ENCODE measurements at places on chromosomes 4 and X. TPM values are rescaled to one million over a fixed set of nuclear protein-coding genes. Genes with fewer than 3 reads are reported as not detected.

The CLDN22 gene
- total RNA-seq: not detected

The POLA1 gene
- total RNA-seq: 8.6 TPM

The PRSS12 gene
- 12.4 TPM for total RNA-seq

The ESX1 gene
- not detected for total RNA-seq

The ARHGEF38 gene
- 22.8 TPM for total RNA-seq

The TLR10 gene
- 0.46 TPM for total RNA-seq

The P2RY4 gene
- total RNA-seq: 1.3 TPM

The MAGEA8 gene
- not detected for total RNA-seq

- DNase-seq: peak; percentile 56
- no peak overlapping the region for H3K4me3 ChIP-seq
- H3K4me1 ChIP-seq: peaks cover 13% of the 10 kb centered on the region
- H3K27me3 ChIP-seq: no peaks in the 10 kb centered on the region
Observed at GRCh38 chr4:123936621-123937043, 540.0 kb downstream of the SPRY1 start.

DNA sequence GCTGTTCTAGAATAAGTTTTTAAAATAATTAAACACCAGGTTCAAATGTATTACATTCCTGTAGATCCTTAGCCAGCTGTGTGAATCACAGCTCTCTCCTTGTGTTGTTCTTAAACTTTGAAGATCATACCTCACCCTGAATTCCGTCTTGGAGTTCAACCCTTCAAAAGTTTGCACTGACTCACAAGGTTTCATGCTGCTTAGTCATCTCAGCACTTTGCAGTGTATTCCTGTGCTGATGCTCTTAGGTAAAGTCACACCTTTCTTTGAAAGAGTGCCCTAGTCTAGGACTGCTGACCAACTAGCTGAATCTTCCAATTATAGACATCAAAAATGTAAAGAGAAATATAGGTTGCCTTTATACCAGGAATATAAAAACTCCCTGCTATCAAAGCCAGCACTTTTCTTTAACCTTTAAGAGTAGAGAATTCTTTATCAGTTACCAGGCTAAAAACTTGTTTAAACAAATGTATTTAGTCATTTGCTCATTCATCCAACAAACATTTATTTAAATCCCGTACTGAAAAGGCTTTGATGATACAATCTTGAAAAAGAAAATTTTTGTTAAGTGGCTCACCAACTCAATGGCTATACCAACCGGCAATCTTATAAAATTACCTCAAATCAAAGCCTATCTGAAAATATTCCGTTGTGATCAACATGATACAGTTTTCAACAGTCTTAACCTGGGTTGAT lies 169.7 kb downstream of the RAP1GDS1 start:
- no peak overlapping the region for H3K27ac ChIP-seq
- H3K27me3 ChIP-seq: no peaks in the 10 kb centered on the region
- H3K4me3 ChIP-seq: no peak overlapping the region
- H3K36me3 ChIP-seq: peaks cover 1% of the 10 kb centered on the region

- no peak overlapping the region for H3K4me3 ChIP-seq
- H3K27me3 ChIP-seq: no peaks in the 10 kb centered on the region
- H3K4me1 ChIP-seq: no peaks in the 10 kb centered on the region
- H3K27ac ChIP-seq: no peak overlapping the region
Observed at GRCh38 chr4:137067735-137068134, 464.6 kb downstream of the PCDH18 start.

- H3K36me3 ChIP-seq: no peaks in the 10 kb centered on the region
- no peak for DNase-seq
- no peaks in the 10 kb centered on the region for H3K27me3 ChIP-seq
- H3K4me3 ChIP-seq: no peak overlapping the region
Observed at GRCh38 chr4:48248559-48248953, 21.1 kb downstream of the TEC start.

- no peaks in the 10 kb centered on the region for H3K4me1 ChIP-seq
- no peak overlapping the region for H3K27ac ChIP-seq
- no peak overlapping the region for H3K4me3 ChIP-seq
Observed at GRCh38 chrX:22800360-22800759, 199.4 kb upstream of the DDX53 start.

- DNase-seq: no peak
- H3K4me3 ChIP-seq: no peak overlapping the region
- H3K36me3 ChIP-seq: no peaks in the 10 kb centered on the region
- no peaks in the 10 kb centered on the region for H3K27me3 ChIP-seq
- no peak overlapping the region for H3K27ac ChIP-seq
Observed at GRCh38 chr4:47675806-47676205, 162.1 kb downstream of the CORIN start.

GRCh38 chr4:133910165-133910564 lies 291.4 kb downstream of the PABPC4L start:
- H3K27me3 ChIP-seq: no peaks in the 10 kb centered on the region
- H3K27ac ChIP-seq: no peak overlapping the region
- DNase-seq: no peak
- H3K4me1 ChIP-seq: no peaks in the 10 kb centered on the region

- no peak for DNase-seq
- no peaks in the 10 kb centered on the region for H3K27me3 ChIP-seq
- H3K27ac ChIP-seq: no peak overlapping the region
- H3K4me3 ChIP-seq: no peak overlapping the region
- no peaks in the 10 kb centered on the region for H3K4me1 ChIP-seq
Observed at GRCh38 chrX:16444353-16444752, 205.6 kb upstream of the S100G start.

DNA sequence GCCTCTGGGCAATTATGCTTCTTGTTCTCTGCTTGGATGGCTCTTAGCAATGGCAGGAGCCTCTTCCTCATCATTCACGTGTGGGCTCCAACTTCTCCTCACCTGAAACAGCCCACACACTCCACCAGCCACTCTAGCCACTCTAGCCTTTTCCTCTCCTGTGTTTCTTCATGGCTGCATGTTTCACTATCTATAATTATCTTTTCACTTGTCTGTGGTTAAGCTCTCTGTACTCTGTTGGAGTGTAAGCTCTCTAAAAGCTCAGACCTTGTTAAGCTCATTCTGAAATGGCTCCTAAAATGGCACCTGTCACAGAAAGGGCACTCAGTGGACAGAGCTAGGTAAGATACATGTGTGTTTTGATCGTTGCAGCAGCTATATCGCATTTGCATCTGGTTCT lies 80.0 kb downstream of the SH3KBP1 start:
- no peak overlapping the region for H3K27ac ChIP-seq
- H3K36me3 ChIP-seq: no peaks in the 10 kb centered on the region
- no peaks in the 10 kb centered on the region for H3K4me1 ChIP-seq
- no peak for DNase-seq

- no peak overlapping the region for H3K27ac ChIP-seq
- no peak overlapping the region for H3K4me3 ChIP-seq
- H3K36me3 ChIP-seq: no peaks in the 10 kb centered on the region
- no peaks in the 10 kb centered on the region for H3K27me3 ChIP-seq
- no peak for DNase-seq
Observed at GRCh38 chr4:7325541-7325940, 109.2 kb downstream of the PSAPL1 start.

DNA sequence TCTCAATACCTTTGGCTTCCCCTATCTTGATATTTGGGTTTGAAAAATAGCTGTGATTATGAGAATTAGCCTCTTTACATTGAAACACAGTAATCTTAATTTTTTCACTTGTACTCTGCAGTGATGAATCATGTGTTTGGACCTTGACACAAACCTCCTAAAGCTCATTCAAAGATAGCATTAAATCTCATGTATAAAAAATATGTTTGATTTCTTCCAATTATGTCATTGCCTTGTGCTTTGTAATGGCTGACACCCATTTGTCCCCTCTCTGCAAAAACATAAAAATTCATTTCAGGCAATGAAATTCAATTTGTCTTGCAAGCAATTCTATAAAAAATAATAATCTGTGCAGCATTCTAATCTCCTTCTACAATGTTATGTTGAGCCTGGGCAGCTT lies 422.4 kb upstream of the BOD1L1 start:
- no peaks in the 10 kb centered on the region for H3K27me3 ChIP-seq
- no peak overlapping the region for H3K4me3 ChIP-seq
- no peaks in the 10 kb centered on the region for H3K36me3 ChIP-seq
- no peak for DNase-seq
- no peaks in the 10 kb centered on the region for H3K4me1 ChIP-seq

DNA sequence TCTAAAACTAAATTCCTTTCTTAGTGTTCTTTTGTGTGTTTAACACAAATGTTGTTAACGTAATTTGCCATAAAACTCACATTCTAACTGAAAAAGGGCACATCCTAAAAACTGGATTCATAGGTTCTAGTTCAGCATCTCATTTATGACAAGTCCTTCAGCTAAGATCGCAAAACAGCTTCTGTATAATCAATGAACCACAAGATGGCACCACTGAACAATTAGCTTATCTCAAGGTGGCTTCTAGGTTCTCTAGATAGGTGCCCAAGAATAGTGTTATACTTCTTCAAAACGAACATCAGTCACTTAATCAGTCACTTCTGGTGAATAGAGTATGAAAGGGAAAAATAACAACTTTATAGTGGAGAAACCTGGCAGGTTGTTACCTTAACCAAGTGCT lies 54.3 kb downstream of the NRK start:
- no peaks in the 10 kb centered on the region for H3K4me1 ChIP-seq
- H3K27me3 ChIP-seq: no peaks in the 10 kb centered on the region
- no peak overlapping the region for H3K27ac ChIP-seq

GRCh38 chrX:151974336-151975227 lies at the start of gene GABRE:
GABRE (minus strand) TSS chrX:151974676; CDS start chrX:151974625, 51 bp downstream.
- peak; percentile 65 for DNase-seq
- peak within 1 kb of the TSS; percentile 42 for H3K4me3 ChIP-seq
- H3K27ac ChIP-seq: peak within 1 kb of the TSS; percentile 84
- no peaks in the 10 kb centered on the region for H3K27me3 ChIP-seq
- H3K36me3 ChIP-seq: no peaks in the 10 kb centered on the region

GRCh38 chr4:185708348-185708747 lies 103.6 kb downstream of the SORBS2 start:
- DNase-seq: no peak
- H3K4me3 ChIP-seq: no peak overlapping the region
- H3K27me3 ChIP-seq: no peaks in the 10 kb centered on the region

- no peak overlapping the region for H3K4me3 ChIP-seq
- no peak overlapping the region for H3K27ac ChIP-seq
- H3K27me3 ChIP-seq: no peaks in the 10 kb centered on the region
- no peaks in the 10 kb centered on the region for H3K4me1 ChIP-seq
Observed at GRCh38 chr4:40837094-40837870, 87.5 kb downstream of the NSUN7 start.

DNA sequence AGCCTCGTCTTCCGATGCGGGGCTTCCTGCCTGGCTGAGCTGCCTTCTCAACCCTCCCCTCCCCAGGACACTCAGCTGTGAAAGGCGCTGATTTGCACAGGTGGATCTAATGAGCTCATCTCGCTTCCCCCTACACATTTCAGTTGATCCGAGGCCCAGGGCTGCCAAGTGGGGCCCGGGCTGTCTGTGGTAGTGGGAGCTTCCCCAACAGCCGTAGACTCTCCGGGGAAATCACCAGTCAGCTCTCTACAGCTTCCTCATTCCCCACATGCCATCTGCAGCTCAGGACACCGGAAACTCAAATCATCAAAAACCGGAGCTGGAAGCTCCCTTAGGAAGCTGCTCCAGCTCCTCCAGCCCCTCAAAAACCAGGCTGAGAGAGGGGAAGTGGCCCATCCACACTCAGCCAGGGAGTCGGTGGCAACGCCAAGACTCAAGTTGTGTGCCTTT lies 56.2 kb downstream of the SMIM20 start:
- H3K27me3 ChIP-seq: no peaks in the 10 kb centered on the region
- H3K4me1 ChIP-seq: peaks cover 12% of the 10 kb centered on the region
- no peak overlapping the region for H3K4me3 ChIP-seq

DNA sequence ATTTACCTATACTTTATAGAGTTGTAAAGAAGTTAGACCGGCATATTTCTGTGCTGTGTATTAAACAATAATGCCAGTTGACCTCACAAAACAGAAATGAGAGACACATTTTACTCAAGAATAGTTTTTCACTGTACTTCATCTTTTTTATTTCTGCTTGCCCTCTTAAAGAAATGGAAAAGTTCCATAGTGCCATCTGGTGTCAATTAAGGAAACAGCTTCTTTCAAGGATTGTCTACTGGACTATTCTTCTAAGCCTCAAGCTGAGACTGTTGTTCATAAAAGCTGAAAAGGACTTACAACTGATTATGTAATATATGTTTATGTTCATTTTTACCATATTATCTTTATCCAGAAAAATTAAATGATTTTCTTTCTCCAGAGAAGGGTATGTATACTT lies 1523.7 kb downstream of the ARAP2 start:
- H3K36me3 ChIP-seq: no peaks in the 10 kb centered on the region
- H3K4me1 ChIP-seq: peaks cover 17% of the 10 kb centered on the region
- H3K4me3 ChIP-seq: no peak overlapping the region
- H3K27me3 ChIP-seq: no peaks in the 10 kb centered on the region
- H3K27ac ChIP-seq: no peak overlapping the region
- peak; percentile 91 for DNase-seq

GRCh38 chr4:96833831-96834230 lies 993.9 kb downstream of the PDHA2 start:
- H3K36me3 ChIP-seq: no peaks in the 10 kb centered on the region
- H3K4me3 ChIP-seq: no peak overlapping the region
- H3K27me3 ChIP-seq: no peaks in the 10 kb centered on the region
- no peak for DNase-seq
- H3K4me1 ChIP-seq: no peaks in the 10 kb centered on the region

GRCh38 chr4:129246910-129247461 lies 151.0 kb downstream of the C4orf33 start:
- no peaks in the 10 kb centered on the region for H3K4me1 ChIP-seq
- H3K27ac ChIP-seq: no peak overlapping the region
- no peak for DNase-seq
- no peak overlapping the region for H3K4me3 ChIP-seq

GRCh38 chr4:141657550-141658250 lies 21.3 kb downstream of the IL15 start:
- H3K27me3 ChIP-seq: no peaks in the 10 kb centered on the region
- H3K4me1 ChIP-seq: no peaks in the 10 kb centered on the region
- DNase-seq: no peak

DNA sequence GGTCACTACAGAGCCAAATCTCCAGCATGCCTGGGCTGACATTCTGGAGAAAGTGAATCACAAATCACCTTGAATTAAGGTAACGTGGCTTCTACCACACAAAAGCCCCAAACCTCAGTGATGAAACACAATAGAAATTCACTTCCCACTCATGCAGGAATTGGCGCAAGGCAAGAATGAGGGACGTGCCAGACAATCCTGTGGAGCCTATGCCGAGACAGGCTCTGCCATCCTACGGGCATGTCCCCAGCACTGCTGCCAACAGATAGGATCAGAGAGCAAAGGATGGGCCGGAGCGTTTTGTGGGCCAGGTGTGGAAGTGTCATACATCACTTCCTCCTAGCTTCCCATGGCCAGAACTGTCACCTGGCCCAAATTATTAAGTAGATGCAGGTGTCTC lies 118.0 kb downstream of the IRF2 start:
- no peak overlapping the region for H3K4me3 ChIP-seq
- H3K27ac ChIP-seq: no peak overlapping the region
- DNase-seq: no peak
- H3K27me3 ChIP-seq: no peaks in the 10 kb centered on the region
- H3K36me3 ChIP-seq: no peaks in the 10 kb centered on the region
- peaks cover 4% of the 10 kb centered on the region for H3K4me1 ChIP-seq

- no peaks in the 10 kb centered on the region for H3K36me3 ChIP-seq
- H3K4me3 ChIP-seq: no peak overlapping the region
- H3K4me1 ChIP-seq: no peaks in the 10 kb centered on the region
Observed at GRCh38 chrX:85859426-85859825, 187.9 kb downstream of the CHM start.

Measured in lung (tissue), 17 donors.